Peyer's patch (tissue), 4 donors: ENCODE measurements at places on chromosomes 11 and 22.

DNA sequence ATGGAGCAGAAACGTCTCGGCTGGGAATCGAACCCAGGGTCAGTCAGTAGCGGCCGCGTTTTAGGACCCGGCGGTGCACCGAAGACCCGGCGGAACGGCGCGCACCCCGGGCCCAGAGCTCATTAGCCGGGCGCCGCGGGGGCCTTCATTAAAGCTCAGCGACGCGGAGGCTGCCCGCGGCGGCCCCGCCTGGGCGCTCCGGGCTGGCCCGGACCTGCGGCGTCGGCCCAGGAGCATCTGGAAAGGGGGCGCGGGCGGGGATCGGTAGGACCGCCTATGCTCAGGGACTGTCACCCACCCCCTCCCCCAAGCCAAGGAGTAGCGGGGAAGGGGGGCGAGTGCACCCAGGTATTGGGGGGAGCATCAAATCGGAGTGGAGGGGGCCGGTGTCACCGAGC lies 52.2 kb downstream of the CYTH4 start:
- no peak for DNase-seq

- DNase-seq = no peak
These were observed 13.5 kb upstream of the B3GNT6 start for GRCh38 chr11:77020734-77021133.

- no peak for DNase-seq
These were observed 5.5 kb upstream of the SELENOH start for GRCh38 chr11:57735619-57736298.

GRCh38 chr11:119218141-119218878 lies 12.2 kb downstream of the CBL start:
- DNase-seq = no peak

- DNase-seq = no peak
These were observed 26.3 kb downstream of the C22orf42 start for GRCh38 chr22:32132783-32133182.

DNA sequence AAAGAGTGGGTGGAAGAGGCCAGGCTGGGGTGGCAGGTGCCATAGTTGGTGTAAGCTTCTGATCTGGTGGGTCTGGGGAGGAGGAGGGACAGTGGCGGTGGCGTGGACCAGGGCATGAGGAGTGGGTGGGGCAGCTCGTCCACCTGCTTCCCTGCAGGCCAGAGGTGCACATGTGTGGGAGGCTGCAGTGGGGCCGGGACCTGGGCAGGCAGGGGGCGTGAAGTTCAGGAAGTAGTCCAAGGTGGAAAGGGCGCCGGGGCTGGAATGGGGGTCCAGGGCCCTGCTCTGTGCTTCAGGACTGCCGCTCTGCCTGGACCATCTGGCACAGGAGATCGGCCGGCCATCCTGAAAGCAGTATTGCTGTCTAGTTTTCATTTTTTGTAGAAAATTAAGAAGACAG lies 15.9 kb downstream of the RIBC2 start:
- DNase-seq = no peak

DNA sequence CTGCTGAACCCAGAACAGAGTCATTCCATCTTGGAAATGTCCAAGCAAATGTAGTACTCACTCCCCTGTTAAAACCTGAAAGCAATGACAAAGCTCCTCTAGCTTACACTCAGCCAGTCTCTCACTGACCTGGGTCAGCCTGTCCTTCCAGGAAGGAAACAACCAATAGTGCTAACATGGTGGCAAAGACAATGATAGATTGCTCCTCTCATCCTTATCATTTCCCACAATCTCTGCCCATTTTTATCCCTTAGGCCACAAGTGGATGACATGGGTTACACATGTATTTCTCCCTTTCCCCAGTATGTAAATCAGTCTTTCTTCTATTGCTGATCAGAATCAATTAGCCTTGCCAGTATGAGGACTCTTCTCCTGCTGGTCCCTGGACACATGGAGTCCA lies 154.6 kb upstream of the SESN3 start:
- DNase-seq = no peak

GRCh38 chr11:19864141-19865140 lies 151.8 kb downstream of the NAV2 start:
- DNase-seq = no peak

DNA sequence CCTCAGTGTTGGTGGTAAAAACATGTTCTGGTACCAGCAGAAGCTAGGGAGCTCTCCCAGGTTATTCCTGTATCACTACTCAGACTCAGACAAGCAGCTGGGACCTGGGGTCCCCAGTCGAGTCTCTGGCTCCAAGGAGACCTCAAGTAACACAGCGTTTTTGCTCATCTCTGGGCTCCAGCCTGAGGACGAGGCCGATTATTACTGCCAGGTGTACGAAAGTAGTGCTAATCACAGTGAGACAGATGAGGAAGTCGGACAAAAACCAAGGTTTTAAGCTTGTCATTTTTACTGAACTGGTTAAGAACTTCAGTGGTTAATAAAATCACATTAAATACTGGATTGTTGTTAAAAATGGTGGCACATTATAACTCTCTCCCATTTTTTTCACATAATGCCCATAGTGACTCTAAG lies 42.6 kb upstream of the VPREB1 start:
- DNase-seq = no peak

GRCh38 chr11:61866231-61866957 lies 25.0 kb downstream of the FADS3 start:
- DNase-seq = no peak

DNA sequence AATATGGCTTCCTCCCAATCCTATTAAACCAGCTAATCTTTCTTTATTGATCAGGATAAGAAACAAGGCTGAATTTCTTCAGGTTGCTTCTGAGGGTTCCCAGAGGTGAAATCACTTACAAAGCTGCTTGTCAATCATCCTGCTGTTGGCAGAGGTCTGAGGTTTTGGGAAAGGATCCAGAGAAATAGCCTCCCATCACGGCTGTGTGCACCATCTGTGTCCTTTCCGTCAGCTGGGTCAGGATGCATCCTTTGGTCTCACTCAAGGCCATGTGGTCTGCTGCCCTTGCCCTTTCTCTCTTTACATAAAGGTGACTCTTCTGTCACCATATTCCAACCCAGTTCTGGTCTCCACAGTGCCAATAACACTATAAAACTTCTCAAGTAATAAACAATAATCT lies 113.4 kb upstream of the TEAD1 start:
- no peak for DNase-seq

GRCh38 chr22:29343313-29343805 lies 27.9 kb upstream of the RASL10A start:
- no peak for DNase-seq

- DNase-seq = no peak
These were observed 16.3 kb upstream of the GDPD5 start for GRCh38 chr11:75542088-75542438.

DNA sequence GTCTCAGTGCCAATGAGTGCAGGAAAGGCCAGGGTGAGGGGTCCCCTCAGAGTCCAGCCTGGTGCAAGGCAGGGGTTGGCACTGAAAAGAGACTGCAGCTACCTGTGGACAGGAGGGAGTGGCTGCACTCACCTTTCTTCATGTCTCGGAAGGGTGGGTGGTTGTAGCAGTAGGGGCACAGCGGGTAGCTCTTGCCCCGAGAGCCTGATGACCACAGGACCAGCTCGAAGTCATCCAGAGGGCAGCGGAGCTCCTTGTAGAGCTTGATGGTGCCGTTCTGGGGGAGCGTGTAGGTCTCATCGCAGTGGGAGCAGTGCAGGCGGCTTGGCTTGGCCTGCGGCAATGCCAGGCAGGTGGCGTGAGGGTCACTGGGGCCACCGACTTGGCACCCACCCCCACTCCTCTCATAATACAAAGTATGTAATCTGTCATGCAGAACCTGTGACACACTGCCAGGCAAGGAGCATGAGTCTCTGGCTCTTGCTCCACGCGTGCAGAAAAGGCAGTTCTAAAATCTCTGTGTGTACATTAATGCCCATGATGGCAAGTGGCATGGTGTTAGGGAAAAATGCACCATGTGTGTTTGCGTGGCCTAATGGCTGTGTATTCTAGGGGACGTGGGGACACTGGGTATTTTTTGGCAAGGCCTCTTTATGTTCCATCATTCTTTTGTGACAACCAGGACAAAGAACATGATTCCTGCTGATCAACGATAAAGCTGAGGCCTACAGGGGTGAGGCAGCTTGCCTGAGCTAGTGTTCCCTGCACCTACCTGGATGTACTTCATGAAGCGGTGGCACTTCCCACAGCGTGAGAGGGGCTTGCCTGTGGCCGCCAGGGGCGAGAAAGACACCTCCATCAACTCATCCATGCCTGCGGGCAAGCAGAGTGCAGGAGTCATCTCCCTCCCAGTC lies 6.0 kb upstream of the PPM1F start:
- no peak for DNase-seq

GRCh38 chr11:14789879-14790484 lies 102.0 kb downstream of the CYP2R1 start:
- no peak for DNase-seq

DNA sequence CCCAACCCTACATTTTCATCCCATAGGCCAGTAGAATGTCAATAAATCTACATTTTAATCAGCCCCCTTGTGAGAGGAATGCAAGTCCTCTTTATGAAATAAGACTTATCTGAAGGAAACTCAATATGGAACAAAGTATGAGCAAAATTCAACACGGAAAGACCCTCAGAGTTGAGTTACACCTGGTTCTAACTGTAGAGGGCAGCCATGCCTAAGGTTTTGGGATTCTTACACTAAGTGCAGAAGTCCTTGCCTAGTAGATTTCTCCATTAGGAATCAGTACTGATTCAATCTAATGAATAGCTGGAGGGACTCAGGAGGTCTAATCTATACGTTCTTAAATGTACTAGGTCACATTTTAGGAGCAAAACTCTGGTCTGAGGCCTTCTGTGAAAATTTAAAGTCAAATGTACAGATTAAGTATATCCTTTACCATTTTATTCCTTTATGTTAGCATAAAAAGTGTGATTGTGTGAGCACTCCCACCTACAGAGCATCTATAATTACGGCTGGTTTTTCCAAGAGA lies 904.5 kb downstream of the DLG2 start:
- DNase-seq = no peak

DNA sequence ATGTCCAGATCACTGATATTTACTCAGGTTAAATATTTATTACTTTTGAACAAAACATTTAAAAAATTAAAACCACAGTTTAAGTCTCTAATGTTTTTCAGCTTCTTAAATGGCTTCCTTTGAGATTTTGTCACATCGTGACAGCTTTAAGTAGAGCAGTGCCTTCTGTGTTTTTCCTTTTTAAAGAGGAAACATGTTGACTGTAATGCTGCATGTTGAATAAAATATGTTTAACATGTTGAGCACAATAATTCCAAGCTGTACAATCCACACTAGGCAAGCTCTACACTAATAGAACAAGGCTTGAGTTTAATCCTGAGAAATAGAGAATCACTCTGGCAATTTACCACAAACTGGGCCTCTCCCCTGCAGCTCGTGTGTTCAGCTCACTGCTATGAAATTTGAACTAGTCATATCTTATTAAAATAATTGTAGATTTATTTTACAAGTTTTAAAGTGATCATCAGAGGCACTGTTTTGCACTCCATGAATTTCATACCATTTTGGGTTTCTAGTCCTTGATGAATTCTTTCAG lies 368.3 kb downstream of the SOX6 start:
- no peak for DNase-seq

- no peak for DNase-seq
These were observed 31.5 kb downstream of the PTPRJ start for GRCh38 chr11:48011798-48012391.

DNA sequence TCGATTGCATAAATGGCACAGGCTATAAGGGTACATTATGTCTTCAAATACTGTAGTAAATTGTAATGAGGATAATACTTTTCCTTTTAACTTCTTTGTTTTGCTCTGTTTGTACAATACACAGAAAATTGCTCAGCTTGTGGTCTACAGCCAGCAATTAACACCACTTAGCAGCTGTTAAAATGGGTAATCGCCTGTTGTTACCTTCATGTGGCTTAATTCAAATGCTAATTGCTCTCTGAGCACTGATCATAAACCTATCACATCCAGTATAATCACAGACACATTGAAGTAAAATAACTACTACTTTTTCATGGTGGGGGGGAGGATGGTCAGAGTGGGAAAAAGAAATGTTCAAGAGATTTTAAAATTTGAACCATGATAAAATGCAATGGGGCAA lies 1164.1 kb upstream of the CNTN5 start:
- DNase-seq = no peak

DNA sequence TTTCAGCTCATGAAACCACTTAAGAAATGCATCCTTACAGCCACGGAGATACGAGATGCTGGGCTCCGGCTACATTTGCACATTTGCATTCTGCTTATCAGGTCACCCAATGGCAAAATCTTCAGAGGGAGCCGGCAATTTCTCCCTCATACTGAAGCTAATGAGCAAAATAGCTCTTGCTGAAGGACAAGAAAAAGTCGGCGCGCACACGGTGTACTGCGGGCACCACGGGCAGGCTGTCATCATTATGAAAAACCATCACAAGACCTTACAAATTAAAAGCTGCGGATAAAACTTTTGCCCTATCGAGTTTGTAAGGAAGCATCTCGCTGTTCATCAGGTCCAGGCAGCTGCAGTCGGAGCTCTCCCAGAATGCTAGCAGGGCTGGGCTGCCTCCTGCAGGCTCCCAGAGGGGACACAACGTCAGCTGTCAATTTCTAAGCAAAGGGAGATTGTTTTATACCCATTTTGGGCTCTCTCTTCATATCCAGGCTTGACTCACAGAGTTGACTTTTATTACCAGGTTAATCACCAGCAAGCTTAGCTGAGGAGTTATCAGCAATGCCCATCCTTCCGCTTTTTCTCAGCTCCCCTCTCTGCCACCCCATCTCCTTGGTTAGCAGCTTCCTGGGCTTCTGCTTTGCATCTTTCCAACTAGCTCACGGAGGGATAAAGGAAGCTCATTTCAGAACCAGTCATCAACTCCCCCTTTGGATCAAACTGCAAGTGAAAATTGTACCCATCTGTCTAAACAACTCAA lies 375.1 kb downstream of the OPCML start:
- no peak for DNase-seq

DNA sequence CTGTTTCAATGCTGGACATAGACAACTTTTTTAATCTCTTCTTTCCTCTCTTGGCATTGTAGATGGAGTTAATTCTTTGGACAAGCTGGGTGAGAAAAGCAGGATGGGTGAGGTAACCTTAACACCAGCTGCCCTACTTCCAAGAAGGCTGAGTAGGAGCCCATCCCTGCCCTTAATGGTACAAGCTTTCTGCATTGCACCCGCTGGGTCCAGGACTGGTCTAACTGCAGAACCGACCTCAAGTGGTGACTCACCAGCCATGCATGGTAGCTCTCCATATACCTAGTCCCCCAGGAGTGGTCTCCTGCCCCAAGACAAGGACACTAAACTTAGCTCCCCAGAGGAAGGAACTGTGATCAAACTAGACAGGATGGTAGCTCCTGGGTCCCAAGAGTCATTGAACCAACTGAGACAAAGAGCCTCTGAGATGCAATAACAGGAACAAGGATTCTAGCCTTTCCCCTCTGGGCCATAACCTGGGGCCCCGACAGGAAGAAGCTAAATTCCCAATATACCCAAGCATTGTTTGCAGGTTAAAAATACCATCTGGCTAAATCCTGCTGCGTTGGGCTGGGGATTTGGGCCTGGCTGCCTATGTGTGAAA lies 32.1 kb downstream of the RPL27A start:
- no peak for DNase-seq

GRCh38 chr11:9852465-9852864 lies 188.6 kb downstream of the SWAP70 start:
- no peak for DNase-seq

GRCh38 chr22:26444777-26445176 lies 15.7 kb downstream of the ASPHD2 start:
- DNase-seq = no peak
